Osteoblast (primary cell): ENCODE measurements at places on chromosomes 5 and 9. TPM values are rescaled to one million over a fixed set of nuclear protein-coding genes. Genes with fewer than 3 reads are reported as not detected.

DNA sequence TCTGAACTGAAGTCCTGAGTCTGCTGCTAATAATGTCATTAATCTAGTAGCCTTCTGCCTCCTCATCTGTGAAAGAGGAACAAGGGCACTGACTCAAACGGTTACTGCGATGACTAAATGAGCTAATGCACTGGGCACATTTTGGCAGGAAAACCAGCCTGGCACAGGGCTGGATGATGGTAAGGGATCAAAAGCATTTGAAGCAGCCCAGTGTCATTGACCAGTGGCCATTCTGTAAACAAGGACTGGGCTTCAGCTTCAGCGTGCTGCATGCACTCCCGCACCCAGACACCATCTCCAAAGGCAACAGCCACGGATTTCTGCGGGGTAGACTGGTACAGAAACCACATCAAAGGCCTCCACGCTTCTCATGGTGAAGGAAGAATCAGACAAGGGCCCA, 8.0 kb downstream of the GCNT4 start:
- no peak for DNase-seq

- no peak for DNase-seq
Measured at GRCh38 chr9:441126-441525, 226.5 kb downstream of the DOCK8 start.

DNA sequence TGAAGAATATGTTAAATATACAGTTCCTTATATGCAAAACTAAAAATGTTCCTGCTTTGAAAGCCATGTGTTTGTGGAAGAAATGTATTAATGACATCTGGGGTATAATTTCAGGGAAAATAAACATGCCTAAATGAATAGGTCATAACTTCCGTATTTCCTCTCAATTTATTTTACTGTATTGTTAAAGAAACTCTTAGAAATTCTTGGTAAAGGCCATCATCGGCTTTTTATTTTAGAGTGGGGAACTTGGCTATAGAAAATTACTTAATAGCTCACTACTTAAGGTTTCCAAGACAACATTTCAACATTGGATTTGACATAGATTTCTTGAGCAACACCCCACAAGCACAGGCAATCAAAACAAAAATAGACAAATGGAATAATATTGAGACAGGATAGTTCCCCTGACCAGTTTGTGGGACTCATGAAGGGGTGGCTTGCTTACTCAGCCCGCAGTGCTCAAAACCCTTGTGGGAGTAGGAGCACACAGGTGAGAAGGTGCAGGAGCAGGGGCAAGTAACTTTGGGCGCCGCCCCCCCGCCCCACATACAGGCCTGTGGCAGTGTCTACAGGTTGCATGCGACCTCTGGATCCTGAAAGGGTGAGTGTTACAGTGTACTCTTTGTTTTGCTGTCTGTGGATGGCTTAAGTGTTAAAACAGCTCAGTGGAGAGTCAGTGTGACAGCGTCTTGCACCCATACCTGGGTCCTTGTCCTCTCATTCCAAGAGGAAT, 891.4 kb upstream of the C9orf72 start:
- no peak for DNase-seq

GRCh38 chr9:642014-642413, 199.5 kb upstream of the DMRT1 start:
- DNase-seq, result no peak

ELOVL7 gene
- under 0.01 TPM in 2 replicates for total RNA-seq

DNA sequence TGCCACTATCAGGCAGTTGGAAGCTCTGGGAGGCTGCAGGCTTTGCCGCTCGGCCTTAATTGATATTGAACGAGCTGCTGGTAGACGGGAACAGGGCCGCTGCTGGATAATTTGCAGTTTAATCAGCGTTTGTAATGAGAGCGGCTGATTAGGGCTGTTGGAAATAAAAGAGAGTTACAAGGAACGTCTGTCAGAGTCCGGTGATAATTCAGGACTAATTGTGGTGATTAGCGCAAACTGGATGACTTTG, 68.2 kb upstream of the TBCA start:
- no peak for DNase-seq

DNA sequence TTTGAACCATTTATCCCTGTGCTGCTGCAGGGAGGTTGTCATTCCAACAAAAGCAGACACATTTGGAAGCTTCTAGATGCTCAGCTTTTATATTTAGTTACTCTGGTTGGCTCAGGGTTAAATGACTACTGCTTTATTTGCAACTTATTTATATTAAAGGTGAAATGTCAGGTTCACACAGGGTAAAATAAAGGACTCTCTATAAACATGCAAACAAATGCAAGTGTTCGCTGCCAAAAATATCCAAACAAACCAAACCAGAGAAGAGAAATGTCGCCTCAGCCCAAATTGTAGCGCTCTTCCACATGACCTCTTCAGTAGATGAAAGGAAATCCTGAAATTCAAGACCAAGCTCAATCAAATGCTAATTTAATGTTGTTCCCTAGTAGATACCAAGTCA, 57.0 kb upstream of the LIFR start:
- no peak for DNase-seq

DNA sequence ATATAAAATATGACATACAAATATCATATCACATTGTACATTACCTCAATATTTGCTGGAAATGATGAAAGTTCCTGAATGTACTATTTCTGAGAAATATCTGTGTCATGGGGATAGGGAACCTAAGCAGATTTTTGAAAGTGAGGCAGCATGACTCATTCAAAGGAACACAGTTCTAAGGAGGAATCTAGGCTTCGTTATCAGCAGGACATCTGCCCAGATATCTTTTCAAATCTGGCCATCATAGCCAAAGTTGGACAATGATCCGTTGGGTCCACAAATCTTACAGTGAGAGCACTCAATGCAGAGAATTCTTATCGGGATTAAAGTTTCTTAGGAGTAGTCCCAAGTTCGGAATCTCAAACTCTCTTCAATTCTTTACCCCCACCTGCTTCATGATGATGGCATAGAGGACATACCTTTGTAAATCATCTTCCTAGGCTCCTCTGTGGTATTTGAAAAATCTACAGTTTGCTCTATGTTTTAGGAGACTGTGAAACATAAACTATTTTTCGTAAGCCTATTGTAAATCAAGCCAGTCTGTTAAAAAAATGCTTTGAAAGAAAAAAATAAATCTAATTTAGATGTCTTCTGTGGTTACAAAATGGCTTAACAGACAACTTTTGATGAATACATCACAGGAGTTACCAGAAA, 29.4 kb upstream of the ALDH1A1 start:
- no peak for DNase-seq

CYLC2 gene
- not detected in 2 replicates for total RNA-seq

GRCh38 chr5:59709846-59710245, 183.7 kb downstream of the PDE4D start:
- DNase-seq, result no peak

GRCh38 chr5:29193972-29194371, 1999.5 kb upstream of the CDH6 start:
- no peak for DNase-seq

CFAP90 gene
- total RNA-seq, result 0.59 and 1.1 TPM in 2 replicates
